ENCODE measurements at places on chromosomes 3 and 15.
A peak's percentile ranks its signal among the peaks of the same experiment; 100 is the strongest.

- DNase-seq, result no peak
Observed at GRCh38 chr15:69920221-69920620, 177.5 kb downstream of the TLE3 start.

- no peak for DNase-seq
Observed at GRCh38 chr3:146024260-146024659, 136.7 kb downstream of the PLOD2 start.

- DNase-seq, result no peak
Observed at GRCh38 chr3:192212335-192212734, 515.0 kb downstream of the FGF12 start.

GRCh38 chr15:72604794-72605193 is 49.7 kb upstream of the GOLGA6B start:
- DNase-seq, result no peak

DNA sequence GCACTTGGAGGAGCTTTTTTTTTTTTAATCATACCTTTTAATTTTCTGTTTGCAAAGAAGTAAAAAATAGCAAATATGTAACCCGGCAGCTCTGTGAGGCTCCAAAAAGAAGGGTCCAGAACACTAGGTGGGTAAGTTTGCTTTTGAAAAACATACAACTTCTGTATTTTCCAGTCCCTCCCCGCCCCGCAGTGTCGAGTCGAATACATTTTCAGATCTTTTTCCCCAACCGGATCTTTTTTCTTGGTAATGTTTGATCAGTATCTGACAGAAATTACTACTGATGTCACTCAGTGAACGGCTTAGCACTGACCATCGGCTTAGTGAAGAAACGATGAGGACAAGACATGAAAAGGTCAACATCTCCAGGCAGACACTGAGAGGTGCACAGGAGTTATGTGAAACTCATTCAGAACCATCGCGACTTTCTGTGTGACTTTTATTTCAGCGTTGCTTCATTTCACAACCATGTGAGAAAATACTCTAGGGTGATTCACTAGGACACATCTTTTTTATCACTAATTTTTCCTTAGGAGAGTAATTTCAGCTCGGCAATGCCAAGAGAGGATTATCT is 11.0 kb downstream of the ISL2 start:
- DNase-seq, result no peak

GRCh38 chr3:48641396-48641795 is 6.1 kb upstream of the SLC26A6 start:
- no peak for DNase-seq

- no peak for DNase-seq
Observed at GRCh38 chr3:42098171-42098570, 7.0 kb downstream of the TRAK1 start.

- no peak for DNase-seq
Observed at GRCh38 chr3:152893647-152894046, 58.7 kb downstream of the P2RY1 start.

DNA sequence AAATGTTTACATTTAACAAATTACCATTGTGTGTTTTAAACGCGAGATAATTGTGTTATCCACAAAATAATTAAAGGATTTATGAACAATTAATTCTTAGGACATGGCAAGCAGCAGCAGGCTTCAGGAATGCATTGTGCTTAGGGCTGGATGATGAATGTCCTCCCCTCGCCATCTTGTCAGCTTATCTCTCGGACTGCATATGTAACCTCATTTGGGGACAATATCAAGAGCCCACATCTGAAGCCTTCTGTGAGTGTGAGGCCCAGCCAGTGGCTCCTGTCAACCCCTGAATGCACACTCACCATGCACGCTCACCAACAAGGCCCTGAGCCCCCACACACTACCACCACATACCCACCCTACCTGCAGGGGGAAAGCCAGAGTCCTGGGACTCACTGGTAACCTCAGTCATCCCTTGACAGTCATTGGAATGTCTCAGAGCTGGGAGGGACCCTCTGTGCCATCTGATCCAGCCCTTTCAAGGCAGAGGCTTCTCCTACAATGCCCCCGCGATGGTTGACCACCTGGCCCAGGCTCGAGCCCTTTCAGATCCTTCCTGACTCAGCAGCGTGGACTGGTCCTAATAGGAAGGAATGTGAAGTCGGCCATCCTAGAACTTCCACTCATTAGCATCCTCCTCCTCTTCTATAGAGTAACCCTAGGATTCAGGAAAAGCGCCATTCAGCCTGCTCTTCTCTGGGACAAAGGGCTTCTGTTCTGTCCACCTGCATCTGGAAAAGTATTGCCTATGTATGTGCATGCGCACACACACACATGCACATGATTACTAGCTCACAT is 38.2 kb downstream of the MRPL46 start:
- no peak for DNase-seq

DNA sequence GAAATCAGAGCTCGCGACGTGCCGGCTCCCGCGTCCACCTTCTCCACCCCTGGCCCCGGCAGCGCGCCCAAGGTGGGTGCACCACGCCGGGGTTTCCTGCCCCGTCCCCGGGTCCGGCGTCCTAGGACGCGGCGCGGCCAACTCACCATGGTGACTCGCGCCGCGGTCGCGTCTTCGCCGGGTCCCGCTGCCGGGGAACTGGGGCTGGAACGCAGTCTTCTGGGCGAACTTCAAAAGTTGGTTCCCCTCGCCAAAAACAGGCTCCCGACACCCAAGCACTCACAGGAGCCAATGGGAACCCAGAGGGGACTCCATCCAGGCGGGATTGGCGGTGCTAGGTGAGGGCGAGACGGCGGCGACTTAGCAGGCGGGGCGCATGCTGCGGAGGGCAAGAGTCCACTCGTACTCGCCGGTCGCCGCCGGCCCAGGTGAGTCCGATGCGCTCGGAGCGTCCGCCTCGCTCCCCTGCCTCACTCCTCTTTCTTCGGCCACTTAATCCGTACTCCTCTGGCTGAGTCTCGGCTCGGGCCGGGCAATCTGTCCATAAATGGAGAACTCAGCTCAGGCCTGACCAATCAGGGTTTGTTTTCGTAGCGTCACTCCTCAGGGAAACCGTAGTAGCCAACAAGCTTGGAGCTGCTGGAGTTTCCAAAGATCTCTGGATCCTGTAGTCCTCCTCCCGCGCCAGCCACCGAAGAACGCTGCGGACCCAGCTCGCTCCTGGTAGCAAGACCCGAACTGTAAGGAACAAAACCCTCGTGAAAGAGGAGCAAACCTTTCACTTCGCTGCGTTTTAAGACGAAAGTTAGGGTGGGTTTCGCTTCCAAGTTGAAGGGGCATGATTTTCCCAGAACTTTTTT is at the start of gene MYO1E:
TSS of gene MYO1E (minus strand) at position 520 of the 860 bp plus-strand sequence. CDS start at position 149, 371 bp downstream.
- DNase-seq, result peak; percentile 32

DNA sequence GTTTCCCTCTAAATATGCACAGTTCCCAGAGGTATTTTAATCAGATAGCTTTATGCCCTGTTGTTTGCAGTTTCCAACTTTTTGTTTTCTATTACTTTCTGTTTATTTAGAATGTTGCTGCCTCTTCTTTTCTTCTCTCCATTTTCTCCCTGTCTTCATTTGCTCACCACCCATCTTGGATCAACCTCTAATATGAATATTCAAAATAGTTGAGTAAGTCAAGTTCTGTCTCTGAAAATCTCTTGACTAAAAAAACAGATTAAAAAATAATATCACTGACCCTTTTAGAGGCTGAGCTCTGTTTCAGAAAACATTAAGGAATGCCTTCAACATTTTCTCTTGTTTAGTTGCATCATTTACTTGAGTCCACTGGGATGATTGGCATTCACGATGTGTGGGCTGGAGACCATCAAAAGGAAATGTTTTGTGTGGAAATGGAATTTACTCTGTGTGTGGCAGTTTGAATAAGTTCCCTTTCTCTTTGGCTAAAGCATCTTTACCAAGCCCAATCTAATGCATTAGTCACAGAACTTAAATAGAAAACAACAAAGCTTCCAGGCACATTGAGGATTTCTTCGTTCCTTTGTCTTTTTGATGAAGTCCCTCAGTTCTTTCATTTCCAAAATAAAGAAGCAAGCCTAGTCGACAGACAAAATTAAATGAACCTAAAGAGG is 633.9 kb upstream of the TGFBR2 start:
- DNase-seq, result no peak

DNA sequence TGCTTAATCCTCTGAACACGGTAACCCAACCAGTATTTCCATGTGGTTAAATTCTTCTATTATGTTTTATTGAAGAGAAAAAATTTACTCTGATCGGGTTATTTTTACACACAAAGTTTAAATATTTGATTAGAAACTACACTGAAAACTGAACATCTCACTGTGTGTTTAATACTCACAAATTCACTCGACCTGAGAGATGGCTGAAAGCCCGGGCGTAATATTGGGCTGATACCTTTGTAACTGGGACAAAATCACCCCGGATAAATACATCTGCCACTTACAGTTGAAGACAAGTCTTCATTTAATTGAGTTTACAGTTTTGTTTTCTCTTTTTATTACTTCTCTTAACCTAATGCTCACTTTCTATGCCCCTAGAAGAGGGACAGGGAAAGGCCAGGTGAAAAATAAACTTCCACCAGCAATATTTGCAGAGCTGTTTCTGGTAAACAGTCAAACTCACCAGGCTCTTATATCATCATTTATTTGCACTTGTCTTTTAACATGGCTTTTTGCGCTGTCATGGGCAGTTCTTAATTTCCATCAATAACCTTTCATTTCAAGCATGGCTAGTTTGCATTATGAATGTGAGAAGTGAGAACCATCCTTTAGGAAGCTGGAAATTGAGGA is 145.6 kb upstream of the TMCO5A start:
- no peak for DNase-seq

- no peak for DNase-seq
Observed at GRCh38 chr3:158384019-158384418, 187.0 kb upstream of the MLF1 start.

DNA sequence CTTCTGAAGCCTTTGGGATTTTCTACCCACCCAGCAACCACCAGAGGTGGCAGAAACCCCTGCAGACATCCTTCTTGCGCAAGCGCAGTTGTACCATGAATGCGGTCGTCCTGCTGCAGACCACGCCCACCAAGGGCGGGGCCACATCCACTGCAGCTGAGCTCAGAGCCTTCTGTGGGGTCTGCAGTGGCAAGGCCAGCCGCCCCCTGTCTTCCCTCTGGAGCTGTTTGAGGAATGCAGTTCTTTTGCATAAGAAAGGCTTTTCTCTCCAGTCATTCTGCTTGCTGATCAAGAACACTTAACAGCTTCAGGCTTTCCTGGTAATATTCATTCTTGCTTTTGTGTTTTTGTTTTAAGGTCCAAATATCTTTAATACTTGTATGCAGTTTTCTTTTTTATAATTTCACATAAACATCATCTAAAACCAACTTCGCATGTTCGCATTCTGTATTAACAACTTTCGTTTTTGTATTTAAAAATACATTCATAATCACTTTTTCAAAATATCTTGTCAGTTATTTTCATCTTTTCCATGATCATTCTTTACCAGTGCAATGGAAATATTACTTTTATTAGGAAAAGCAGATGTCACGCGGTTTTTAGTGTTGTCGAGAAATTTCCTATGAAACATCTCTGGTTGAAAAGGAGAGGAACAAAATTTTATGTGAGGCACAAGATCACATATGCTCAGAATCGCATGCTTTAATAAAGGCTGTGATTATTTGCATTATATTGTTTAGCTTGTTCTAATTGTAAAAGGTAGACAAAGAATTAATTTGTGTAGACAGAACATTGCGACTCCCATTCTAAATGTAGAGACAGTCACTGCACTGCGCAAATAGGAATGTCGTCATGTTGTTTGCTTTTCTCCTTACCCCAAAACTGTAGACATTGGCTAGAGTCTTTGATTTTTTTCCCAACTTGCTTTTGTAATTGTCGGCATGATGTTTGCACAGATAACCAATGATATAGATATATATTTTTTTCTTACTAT is 98.1 kb upstream of the SNRPN start:
- DNase-seq, result no peak

GRCh38 chr3:52196977-52197376 is 983 bp upstream of the ALAS1 start:
- no peak for DNase-seq

DNA sequence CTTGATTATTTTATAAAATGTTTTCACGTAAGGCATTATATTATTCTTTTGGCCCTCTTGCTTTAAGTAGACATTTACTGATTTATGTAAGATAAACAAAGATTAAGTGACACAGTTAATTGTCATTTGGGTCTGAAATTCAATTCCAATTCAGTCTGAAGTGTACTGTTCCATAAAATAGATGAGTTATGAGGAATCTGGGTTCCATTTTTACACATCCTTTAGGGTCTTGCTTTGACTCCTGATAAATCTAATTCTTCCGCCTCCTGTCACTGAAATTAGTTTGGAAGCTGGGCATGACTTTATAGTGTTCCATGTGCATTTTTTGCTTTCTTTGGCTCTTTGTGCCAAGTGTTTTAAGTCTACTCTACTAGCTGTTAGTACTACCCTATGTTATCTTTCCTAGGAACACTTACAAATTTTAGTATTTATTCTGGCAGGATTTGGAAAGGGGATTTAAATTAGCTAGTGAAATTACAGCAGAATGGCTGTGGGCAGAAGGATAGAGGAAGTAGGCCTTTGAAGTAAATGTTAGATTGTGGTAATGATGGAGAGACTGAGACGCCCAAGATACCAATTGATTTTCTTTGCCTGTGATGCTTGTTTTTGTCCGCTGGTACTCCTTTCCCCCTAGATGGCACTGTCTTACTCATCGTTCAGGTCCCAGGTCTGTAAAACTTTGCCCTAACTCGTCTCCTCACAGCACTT is 14.3 kb downstream of the ARL8B start:
- no peak for DNase-seq

GRCh38 chr3:124453189-124453588 is 277.1 kb upstream of the UMPS start:
- DNase-seq, result no peak

DNA sequence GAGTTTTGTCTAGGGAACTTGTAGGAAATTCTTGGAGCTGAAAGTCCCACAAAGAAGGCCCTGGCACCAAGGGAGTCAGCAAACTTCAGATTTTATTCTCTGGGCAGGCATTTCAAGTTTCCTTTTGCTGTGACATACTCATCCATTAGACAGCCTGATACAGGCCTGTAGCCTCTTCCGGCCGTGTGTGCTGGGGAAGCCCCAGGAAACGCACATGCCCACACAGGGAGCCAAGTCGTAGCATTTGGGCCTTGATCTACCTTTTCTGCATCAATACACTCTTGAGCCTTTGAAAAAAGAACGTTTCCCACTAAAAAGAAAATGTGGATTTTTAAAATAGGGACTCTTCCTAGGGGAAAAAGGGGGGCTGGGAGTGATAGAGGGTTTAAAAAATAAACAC is 15.0 kb downstream of the TIGIT start:
- DNase-seq, result no peak
